ENCODE measurements at places on chromosomes 1 and 21.

DNA sequence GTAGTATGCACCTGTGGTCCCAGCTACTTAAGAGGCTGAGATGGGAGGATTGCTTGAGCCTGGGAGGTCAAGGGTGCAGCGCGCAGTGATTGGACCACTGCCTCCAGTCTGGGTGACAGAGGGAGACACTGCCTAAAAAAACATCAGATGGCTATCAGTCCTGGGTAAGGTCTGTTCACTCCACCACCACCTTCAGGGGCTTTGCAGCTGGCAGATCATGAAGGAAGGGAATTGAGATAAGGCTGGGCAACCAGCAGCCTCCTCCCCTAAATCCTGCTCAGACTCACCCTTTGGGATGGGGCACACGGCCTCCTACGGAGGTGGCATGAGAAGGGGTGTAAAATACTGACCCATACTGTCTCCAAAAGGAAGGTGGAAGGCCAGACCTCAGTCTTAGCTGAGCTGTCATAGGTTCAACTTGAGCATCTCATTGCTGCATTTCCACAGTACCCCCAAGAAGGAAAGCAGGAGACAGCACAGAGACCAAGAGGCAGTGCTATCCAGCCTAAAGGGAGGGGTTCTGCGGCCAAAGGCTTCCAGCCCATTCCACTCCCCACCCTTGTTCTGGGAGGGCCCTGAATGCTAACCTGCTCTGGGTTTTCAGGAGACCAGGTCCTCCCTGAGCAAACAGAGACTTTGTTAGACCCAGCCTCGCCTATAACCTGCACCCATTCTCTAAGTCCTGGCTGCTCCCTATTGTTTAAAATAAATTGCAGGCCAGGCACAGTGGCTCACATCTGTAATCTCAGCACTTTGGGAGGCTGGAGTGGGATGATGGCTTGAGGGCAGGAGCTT lies 13.7 kb downstream of the SLC45A3 start:
- no peak for DNase-seq

DNA sequence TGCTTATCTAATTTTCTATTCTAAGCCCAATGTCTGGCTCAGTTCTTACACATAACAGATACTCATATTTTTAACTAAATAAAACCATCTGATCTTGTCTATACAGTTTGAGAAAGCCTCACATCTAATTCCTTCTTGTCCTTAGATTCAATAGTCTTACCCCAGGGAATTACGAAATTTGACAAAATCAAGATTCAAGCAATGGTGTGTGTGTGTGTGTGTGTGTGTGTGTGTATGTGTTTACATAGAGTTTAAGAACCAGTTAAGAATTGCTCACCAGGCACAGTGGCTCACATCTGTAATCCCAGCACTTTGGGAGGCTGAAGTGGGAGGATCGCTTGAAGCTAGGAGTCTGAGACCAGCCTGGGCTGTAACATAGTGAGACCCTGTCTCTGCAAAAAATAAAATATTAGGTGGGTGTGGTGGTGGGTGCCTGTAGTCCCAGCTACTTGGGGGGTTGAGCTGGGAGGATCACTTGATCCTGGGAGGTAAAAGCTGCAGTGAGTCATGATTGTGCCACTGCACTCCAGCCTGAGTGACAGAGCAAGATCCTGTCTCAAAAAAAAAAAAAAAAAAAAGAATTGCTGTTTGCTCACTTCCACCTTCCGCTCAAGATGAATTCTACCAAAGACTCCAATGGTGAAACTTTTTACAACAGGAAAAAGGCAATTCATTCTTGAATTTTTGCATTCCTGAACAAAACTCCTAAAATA lies 6.2 kb downstream of the WDR64 start:
- no peak for DNase-seq

GRCh38 chr21:38303300-38303699 lies 46.5 kb downstream of the KCNJ15 start:
- no peak for DNase-seq

- no peak for DNase-seq
Measured at GRCh38 chr1:48563021-48563420, 91.0 kb upstream of the SPATA6 start.

- DNase-seq: no peak
Measured at GRCh38 chr1:28417441-28417922, 47.9 kb downstream of the PHACTR4 start.

DNA sequence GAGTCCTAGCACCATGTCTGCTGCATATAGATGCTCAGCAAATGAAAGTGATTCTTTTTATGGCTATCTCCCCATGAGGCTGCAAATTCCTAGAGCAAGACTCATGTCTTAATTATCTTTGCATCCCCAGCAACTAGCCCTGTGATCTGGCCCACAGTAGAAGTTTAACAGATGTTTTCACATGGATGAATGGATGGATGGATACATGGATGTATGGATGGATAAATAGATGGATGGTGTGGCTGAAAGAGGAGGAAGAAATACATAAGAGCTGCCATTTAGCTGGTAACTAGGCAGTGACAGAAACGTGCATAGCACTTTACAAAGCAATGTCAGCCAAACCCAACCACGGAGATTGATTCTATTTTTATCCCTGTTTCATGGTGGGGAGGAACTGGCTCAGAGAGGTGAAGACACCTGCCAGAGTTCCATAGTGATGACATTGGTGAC lies 32.7 kb upstream of the ZBTB40 start:
- no peak for DNase-seq

DNA sequence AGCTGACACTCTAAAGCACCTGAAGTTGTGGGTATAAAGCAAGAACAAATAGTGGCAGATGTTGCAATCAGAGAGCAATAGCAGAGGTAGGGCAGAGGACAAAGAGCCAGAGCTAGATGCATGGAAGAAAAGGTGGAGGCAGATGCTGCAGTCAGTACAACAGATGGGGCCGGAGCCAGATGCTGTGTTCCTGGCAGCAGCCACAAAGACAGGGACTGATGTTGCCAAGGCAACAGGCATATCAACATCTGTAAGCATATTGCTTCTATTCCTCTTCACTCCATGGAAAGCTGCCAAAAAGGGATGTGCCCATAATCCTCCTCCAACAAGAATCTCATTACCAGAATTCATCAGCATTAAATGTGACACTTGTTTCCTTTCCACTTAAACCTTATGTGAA lies 108.0 kb downstream of the TNNI3K start:
- DNase-seq: no peak

DNA sequence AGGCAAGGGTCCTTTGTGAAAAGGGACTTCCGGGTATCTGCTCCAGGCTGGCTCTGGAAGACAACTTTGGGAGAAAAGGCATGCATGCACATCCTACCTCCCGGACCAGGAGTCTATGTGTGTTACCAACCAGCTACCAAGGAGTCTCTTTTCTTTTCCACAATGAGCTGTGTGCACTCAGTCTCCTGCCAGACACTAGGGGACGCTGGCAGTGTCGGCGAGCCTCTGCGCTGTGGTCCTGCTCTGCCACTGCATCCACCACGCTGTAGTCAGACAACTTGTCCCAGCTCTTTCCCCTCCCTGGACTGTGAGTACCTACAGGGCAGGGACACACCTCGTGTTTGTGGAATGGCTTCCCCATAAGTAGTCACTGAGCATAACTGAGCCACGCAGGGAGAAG lies 5.1 kb upstream of the SSR2 start:
- no peak for DNase-seq

DNA sequence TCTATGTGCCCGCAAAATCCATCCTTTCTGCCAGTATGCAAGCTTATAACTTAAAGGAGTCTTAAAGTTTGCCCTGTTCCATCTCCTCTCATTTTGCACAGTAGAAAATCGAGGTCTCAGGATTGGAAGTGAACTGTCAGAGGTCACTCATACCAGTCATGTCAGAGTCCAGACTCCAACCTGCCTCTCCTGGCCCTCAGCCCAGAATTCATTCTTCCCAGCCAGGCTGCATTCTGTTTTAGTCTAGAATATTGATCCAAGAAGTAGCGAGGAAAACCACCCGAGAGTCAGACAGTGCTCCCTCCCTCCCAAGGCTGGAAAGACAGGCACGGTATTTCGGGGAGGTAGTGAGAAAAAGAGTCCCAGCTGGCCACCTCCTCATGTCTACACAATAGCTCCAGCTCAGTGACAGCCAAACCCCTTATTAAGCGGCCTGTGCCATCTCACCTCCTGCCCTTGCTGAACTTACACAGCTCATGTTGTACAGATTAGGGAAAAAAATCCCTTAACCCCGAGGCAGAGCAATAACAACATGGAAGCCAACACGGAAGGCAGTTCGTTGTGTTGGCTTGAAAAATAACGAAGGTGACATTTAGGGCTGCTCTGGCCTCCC lies 89.4 kb downstream of the OMA1 start:
- DNase-seq: no peak

DNA sequence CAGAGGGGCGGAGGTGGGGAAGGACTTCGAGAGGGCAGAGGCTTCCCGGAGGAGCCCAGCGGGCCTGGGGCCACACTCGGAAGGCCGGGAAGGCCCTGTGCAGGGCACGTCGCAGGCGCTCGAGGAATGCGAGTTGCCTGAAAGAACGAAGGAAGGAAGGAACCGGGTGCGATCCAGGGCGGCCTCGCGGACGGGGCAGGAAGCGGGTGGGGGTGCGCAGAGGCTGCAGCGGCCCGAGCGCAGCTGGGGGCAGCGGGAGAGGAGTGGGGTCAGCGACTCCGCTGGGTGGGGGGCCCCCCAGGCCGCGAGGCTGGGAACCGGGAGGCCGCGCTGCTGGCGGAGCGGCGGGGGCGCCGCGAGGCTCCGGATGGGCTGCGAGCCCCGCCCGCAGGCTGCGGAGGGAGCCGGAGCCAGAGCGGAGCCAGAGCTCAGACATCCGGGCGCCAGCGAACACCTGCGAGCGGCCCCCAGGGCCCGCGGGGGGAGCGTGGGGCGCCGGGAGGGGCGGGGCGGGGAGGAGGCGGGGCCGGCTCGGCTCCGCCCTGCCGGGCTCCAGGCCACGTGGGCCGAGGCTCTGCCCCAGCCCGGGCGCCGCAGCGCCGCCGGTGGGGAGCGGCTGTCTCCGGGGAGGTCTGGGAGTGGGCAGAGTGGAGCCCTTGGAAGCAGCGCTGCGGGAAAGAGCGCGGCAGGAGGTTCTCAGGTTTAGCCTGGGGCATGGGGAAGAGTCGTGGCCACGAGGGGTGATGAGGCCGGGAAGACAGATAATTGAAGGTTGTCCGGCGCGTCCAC lies 4.6 kb downstream of the ID3 start:
- DNase-seq: no peak

DNA sequence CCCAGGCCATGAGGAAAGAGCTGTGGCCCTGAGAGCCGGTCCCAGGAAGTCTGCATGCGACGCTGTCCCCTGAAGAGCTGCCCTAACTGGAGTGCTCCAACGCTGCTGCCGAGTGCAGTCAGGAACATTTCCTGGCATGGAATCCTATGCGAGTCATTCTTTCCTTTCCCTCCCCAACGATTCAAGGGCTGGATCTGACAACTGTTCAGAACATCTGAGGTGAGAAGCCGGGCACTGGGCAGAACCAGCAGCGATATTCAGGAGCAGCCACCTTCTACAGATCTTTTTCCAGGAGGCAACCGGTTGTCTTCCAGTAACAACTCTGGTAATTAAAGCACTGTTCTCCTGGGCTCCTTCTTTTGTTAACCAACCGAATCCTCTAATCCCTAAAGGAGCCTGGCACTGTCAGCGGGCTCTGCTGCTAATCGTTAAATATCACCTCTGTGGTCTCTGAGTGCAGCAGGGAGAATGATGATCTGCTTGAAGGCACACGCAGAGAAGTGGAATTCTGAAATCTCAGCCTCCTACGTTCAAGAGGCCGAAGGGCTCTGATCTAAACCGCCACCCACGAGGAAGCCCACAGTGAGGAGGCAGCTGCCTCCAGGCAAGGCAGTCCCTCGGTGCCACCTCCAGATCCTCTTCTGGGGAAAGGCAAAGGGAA lies 55.8 kb downstream of the SLC45A1 start:
- DNase-seq: no peak

DNA sequence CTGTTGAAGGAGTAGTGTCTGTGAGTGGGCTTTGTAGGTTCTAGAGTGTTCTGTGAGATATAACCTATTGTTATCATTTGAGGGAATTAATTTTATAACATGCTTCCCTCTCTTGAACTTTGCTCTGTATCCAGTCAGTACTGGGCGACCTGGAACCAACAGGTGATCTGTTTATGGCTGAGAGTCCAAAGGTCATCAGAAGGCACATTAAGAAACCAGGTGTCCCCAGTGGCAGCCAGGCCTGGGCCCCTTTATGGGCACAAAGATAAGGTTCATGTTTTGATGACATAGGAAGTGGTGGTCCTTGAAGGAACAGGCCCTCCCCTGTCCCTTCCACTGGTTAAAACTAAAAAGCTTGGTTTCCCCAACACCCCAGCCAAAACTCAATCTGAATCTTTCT lies 61.1 kb downstream of the FHAD1 start:
- no peak for DNase-seq
